Suppressor macrophage treated with lipopolysaccharide for 4 hours (primary cell): ENCODE measurements at places on chromosomes 4 and X.
A peak's percentile ranks its signal among the peaks of the same experiment; 100 is the strongest.

DNA sequence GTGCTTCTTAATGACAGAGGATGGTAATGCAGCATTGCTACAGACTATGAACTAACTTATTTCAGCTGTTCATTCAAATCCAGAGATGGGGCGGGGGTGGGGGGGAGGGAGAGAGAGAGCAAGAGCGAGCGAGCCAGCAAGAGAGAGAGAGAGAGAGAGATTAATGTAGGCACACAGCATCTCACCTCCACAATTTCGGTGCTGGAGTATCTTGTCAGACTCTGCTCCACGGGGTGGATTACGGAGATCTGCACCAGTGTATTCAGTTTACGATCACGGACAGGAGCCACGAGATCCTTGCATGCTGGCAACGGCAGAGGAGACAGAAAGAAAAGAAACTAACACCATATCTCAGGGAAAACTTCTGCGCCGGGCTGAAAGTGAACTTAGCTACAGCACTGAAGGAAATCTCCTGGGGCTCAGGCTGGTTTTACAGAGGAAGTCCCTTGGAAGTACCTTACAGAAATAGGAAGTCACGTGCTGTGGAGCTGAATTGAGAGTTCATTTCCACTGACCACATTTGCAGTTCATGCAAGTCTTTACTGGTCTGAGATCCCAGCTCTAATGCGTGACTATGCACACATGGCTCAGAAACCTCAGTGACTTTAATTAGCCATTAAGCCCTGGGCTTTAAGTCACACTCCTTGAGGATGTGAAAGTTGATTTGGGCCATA, 440.9 kb downstream of the INPP4B start:
- peak; percentile 55 for DNase-seq

- DNase-seq, result no peak
Observed at GRCh38 chrX:113330416-113330815, 489.8 kb upstream of the AMOT start.

- DNase-seq, result no peak
Observed at GRCh38 chrX:102765217-102765616, 44.7 kb downstream of the GPRASP3 start.

GRCh38 chr4:11471618-11472017, 42.9 kb upstream of the HS3ST1 start:
- DNase-seq, result peak; percentile 68

DNA sequence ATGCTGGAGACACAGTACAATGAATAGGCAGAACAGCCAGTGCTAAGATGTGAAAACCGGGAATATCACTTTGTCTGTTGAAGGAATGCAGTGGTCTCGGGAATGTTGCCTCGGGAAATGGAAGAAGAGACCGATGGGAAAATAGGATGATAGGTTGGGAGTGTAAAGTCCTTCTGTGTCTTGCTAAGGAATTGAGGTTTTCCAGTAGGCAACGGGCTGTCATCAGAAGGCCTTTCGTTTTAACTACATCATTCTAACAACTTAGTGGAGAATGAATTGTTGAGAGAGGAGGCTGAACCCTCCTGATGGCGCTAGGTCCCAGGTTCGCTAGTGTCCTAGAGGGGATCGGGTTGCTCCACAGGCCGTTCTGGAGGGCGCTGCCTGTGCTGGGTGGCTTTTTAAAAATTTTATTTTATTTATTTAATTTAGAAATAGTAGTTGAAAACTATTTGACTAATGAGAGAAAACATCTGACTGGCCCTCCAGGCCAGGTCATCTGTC, 730 bp downstream of the VBP1 start:
- no peak for DNase-seq

DNA sequence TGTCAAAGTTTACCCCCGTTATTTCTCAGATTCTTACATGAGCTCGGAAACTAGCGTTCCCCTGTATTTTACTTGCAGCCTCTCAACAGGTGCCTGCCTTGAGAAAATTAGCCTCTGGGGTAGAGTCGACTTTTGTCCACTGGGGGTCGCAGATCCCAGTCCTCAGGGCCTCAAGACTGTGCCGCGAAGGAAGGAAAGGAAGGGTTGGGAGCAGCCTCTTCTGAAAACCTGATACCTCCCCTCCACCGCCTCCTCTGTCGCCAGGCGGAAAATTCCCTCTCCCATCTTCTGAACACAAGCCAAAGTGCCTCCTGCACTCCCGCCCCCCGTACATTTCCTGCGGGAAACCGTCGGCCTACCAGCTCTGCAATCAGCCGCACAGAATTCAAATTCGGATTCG, 44.4 kb upstream of the TMSB15B start:
- peak; percentile 51 for DNase-seq

GRCh38 chrX:150548251-150548650, 20.2 kb upstream of the MTM1 start:
- DNase-seq, result no peak

DNA sequence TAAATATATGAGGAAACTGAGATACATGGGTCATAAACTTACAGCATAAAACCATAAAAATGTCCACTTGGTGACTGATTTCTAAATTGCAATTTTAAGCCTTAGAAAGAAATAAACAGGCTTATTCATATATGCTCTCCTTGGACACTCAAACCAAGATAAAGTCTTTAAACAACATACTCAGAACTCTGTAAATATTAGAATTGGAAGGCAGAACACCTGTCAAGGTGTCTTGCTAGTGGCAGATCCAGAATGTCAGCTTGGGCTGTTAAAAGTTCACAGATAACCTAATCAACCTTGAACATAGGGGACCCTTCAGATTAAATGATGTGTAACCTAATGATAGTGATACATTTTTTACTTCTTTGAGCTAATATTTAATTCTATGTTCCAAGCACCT, 208.1 kb upstream of the ARSJ start:
- no peak for DNase-seq

- no peak for DNase-seq
Observed at GRCh38 chr4:124753941-124754581, 41.5 kb upstream of the ANKRD50 start.

- DNase-seq, result no peak
Observed at GRCh38 chrX:31717474-31717873, 645.6 kb upstream of the FTHL17 start.
